Retina (tissue), 1 donor: ENCODE measurements at places on chromosomes 6 and 20.

- DNase-seq = peak; percentile 87
Observed at GRCh38 chr20:61896058-61896961, 169.4 kb downstream of the TAF4 start.

GRCh38 chr6:21893793-21894192 lies 300.2 kb downstream of the SOX4 start:
- no peak for DNase-seq

DNA sequence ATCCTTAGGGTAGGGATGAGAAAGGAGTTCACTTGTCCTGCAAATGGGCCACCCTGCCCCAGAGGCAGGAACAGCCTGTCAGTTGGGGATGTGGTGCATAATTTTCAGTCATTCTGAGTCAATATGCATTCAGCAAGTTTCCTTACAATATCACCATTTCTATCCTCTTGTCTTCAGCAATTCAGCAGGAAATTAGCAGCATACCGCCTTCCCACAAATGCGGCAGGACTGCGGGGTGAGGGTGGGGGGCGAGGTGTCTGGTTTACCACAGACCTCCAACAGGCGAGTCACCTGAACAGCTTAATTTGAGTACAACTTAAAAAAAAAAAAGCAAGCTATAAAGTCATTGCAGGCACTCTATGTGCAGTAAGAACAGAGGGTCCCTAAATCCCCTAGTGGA lies 126.8 kb downstream of the MAP3K7 start:
- DNase-seq = no peak

GRCh38 chr20:23856226-23856625 lies 23.3 kb downstream of the CST5 start:
- DNase-seq = no peak

DNA sequence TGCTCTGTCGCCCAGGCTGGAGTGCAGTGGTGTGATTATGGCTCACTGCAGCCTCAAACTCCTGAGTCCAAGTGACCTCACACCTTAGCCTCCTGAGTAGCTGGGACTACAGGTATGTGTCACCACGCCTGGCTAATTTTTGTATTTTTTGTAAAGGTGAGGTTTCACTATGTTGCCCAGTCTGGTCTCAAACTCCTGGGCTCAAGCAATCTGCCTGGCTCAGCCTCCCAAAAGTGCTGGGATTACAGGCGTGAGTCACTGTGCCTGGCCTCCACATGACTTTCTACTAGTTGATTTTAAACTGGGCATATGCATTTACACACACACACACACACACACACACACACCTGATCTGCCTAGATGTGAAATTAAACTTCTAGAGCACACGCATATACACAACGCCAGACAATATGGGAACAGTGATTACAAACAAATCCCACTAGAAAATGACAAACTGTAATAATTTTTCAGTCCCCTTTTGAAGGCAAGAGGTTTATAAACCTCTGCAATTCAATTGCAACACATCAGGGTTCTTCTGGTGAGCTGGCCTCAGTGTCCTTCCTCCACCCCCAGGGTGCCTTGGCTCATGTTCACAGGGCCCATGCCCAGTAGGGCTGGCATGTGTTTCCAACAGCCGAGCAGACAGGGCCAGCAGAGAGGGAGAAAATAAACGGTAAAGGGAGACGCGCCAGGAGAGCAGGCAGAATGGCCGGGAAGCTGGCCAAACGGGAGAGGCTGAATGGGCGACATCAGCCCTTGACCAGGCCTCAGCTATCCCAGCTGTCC lies 31.2 kb downstream of the PARD6B start:
- DNase-seq = no peak

DNA sequence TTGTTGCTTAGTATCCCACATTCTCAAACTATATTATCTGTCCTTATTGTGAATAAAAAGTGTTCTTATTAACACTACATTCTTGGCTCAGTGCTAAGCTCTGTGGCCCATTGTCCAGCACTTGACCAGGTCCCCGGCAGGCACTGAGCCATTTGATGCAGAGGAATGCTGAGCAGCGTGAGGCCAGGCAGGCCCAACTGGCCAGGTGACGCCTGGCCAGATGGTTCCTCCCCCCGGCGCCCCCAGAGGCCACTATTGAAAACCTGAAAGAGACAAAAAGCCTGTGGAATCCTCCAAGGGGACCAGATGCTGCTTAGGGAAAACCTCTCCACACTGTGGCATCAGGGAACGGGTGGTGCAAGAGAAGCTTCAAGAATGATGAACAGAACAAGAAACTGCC lies 597.5 kb upstream of the JAG1 start:
- peak; percentile 39 for DNase-seq

DNA sequence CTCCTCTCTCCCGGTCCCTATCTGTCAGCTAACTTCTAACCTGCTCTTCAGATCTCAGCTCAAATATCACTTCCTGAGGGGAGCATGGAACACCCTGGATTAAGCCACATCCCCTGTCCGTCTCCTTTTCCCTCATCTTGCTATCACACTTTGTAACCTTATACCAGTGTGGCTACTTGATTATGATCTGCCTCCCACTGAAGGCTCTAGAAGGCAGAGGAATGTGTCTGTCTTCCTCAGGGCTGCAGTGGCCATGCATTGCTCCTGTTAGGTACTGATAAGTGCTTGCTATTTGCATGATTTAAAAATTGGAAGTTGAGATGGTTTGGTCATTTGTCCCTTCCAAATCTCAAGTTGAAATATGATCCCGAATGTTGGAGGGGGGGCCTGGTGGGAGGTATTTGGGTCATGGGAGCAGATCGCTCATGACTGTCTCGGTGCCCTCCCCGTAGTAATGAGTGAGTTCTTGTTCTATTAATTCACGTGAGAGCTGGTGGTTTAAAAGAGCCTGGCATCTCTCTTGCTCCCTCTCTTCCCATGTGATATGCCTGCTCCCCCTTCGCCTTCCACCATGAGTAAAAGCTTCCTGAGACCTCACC lies 71.4 kb downstream of the PLCB4 start:
- DNase-seq = no peak

GRCh38 chr6:1614448-1615150 lies 4.9 kb downstream of the FOXC1 start:
- DNase-seq = peak; percentile 66

- no peak for DNase-seq
Observed at GRCh38 chr6:145309842-145310535, 425.3 kb downstream of the EPM2A start.

DNA sequence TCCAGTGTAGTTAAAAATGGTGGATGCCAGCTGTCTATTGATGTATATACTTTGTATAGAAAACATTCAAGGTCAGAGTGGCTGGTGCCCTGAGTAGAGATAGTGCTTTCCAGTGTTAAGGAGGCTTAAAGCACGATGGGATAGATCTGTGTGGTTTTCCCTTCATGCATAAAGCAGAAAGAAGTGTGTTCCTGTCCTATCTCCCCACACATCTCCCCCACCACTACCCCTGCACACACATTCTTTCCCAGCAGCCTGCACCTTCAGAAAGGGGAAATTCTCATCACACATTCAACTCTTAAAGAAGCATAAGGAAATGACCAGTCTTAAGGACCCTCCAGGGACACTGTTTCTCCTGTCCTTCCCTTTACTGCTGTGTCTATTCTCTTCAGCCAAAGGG lies 221.7 kb upstream of the TAB2 start:
- no peak for DNase-seq

GRCh38 chr6:142648036-142648451 lies 296.9 kb downstream of the HIVEP2 start:
- DNase-seq = no peak

DNA sequence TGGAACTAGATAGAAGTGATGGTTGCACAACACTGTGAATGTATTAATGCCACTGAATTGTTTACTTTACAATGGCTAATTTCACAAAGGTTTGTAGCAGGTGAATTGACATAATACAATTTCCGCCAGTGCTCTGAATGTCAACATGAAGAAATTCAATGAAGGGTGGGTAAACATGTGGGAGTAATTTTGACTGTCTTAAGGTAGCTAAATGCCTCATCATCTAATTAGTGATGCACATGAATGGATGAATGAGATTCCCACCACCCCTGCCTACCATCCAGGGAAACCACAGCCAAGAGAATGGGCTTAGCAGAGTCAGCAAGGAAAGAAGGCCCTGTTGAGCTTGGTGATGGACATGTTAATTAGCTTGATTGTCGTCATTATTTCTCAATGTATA lies 275.3 kb downstream of the ALDH8A1 start:
- DNase-seq = no peak

DNA sequence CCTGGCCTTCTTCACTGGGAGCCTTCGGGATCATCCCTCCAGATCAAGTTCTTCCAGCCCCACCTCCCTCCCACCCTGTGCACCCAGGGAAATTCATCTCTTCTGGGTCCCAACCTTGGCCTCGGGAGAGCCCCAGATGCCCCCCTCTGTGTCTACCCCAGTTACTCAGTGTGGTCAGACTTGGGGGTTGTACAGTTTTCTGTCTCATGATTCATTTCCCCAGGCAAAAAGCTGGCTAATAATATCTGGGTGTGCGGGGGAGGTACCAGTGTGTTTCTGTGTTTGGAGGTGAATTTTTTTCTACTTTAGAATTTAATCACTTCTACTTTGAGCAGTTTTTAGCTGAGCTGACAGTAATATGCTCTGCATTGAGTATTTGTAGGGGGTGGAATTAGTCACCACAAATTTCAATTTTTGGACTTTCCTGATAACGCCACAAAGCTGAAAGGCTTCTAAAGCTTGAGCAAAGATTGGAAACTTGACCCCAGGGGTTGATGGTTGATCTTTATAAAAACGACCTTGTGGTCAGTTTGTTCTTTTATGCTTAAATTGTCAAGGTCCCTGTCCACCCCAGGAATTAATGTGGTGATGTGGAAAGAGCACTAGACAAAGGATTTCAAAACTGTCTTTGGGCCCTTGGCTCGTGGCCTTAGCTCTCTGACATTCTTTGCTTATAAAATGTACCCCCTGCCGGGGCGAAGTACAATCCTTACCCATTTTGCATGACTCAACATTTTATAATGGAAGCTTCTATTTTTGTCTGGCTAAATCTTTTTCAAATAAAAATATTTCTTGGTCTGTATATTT lies 284.7 kb upstream of the TAB2 start:
- no peak for DNase-seq

GRCh38 chr6:163694988-163695398 lies 280.5 kb downstream of the QKI start:
- no peak for DNase-seq

DNA sequence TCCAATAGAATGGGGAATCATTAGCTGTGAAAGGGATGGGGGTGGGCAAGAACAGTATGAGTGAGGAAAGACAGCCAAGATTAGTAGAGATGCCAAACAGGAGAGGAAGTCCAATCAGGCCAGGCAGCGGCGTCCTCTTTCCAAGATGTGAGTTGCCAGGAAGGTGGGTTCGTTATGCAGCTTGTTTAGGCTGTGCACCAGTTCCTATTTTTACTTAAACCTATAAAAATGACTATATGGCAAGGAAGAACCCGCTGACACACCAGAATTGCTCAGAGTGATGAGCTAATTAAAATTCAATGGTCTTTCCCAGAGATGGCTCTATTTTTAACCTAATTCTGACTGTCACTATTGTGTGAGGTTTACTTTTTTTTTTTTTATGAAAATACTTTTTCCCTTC lies 88.2 kb downstream of the SLC22A23 start:
- DNase-seq = no peak

DNA sequence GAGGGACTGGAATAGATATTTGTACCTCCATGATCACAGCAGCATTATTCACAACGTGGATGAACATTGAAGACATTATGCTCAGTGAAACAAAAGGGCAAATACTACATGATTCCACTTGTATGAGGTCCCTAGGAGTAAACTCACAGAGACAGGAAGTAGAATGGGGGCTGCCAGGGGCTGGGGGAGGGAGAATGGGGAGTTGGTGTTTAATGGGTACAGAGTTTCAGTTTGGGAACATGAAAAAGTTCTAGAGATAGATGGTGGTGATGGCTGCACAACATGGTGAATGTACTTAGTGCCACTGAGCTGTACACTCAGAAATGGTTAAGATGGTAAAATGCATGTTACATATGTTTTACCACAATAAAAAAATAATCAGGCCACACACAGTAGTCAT lies 164.3 kb upstream of the RREB1 start:
- DNase-seq = no peak

- DNase-seq = no peak
Observed at GRCh38 chr6:38452816-38453660, 186.7 kb downstream of the BTBD9 start.

GRCh38 chr6:148967541-148967956 lies 220.7 kb downstream of the UST start:
- peak; percentile 43 for DNase-seq

- DNase-seq = no peak
Observed at GRCh38 chr20:24084281-24084680, 95.7 kb upstream of the GGTLC1 start.

- DNase-seq = no peak
Observed at GRCh38 chr20:20023395-20023794, 6.2 kb downstream of the NAA20 start.

GRCh38 chr20:25541676-25542075 lies 43.7 kb downstream of the NINL start:
- DNase-seq = no peak

DNA sequence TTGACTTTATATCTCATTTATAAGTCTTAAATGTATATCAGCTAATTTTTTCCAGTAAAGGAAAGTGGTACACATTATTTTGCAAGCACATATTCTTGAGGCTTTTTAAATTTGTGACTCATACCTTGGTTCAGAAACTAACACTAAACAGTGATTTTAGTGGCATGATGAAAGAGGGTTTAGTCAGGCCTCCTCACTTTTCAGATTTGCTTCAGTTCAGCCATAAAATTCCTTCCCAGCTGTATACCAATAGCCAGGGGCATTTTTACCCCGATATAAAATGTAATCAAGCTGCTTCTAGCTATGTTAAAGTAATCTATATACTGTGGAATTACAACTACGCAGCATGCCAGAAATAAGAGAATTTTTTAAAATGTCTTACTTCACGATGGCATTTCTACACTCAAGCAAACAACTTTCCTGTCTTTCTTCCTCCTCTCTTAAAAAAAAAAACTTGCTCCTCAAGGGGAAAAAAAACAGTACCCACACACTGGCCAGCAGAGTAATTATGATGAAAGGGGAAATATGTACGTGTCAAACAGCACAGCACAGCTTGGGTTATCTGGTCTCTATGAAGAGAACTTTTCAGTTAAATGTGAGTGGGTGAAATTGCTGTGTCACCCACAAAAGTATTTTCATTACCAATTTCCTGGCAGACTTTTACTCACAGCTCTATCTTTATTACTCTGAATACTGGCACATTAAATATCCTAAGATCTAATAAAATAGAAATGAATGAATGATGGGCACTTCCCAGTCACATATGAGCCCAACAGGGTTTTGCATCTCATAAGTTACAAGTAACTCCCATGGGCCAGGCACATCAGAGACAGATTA lies 244.8 kb upstream of the TENT5A start:
- DNase-seq = no peak

GRCh38 chr20:48623176-48623905 lies 204.5 kb downstream of the PREX1 start:
- DNase-seq = no peak
